ENCODE measurements at places on chromosomes 6 and 20.

GRCh38 chr20:39810309-39810708, 848.2 kb downstream of the DHX35 start:
- DNase-seq = no peak

- DNase-seq = no peak
These were observed 4.9 kb downstream of the POLR1C start for GRCh38 chr6:43521836-43522235.

DNA sequence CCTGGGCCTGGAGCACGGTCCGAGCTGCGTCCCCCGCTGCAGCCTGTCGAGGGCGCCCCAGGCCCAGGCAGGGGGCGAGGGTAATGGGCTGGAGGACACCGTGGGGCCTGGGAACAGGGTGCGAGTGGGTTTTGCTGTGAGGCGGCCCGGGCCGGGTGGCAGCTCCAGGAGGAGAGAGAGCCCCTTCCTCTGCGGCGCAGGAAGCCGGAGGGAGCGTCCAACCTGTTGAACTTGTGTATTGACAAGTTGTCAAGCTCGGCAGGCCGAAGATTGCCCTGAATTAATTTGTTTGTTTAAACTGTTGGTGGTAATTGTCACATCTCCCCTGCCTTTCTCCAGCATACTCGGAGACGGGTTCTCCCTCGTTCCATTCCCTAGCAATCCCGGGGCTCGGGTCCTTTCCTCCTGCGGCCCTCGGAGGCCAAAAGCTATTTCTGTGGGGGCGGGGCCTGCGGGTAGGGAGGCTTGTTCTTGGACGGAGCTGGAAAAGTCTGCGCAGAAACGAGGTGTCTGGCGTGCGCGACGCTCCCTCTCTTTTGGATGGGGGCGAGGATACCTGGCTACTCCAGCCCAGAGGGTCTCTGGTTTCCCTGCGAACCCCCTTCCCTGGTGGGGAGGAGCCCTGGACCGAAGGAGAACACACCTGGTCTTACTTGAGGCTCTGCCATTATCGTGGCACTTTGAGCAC, 9.9 kb downstream of the NR2E1 start:
- no peak for DNase-seq

DNA sequence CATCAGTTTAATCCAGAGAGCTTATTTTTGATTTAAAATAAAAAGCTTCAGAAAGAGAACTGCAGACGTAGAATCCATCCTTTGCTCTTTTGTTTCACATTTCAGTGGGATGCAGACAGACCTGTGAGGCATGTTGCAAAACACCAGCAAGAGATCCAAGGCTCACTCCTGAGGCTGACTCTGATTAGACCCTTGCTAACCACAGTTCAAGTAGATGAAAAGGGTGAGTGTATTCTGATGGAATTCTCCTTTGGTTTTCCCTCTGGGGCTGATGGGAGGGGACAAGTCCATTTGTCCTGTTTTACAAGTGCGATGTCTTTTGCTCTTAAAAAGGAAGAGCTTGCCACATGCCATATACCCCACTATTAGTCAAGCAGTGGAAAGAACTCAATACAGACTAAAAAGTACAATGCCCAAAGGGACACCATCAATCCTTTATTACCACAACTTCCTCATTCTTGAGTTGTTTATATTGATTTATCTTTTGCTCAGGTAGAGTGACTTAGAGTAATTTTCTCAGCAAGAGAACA, 772.7 kb downstream of the MAFB start:
- no peak for DNase-seq

GRCh38 chr6:27977387-27977786, 20.3 kb downstream of the OR2B6 start:
- DNase-seq = no peak

- DNase-seq = peak; percentile 80
These were observed 7.9 kb downstream of the CALHM4 start for GRCh38 chr6:116561377-116562018.

DNA sequence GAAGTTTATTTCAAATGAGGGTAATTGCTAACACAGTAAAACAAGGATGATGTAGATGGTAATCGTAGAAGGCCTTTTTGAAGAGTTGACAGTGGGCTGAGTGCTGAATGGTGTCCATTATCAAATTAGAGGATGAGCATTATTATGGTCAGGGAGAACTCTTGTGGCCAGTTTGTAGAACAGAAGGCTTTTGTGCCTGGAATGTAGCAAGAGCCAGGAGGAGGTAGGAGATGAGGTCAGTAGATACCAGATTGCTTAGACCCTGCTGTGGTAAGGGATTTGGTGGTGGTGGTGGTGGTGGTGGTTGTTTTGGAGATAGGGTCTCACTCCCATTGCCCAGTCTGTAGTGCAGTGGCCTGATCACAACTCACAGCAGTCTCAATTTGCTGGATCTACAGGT, 6.2 kb downstream of the CSE1L start:
- DNase-seq = no peak

DNA sequence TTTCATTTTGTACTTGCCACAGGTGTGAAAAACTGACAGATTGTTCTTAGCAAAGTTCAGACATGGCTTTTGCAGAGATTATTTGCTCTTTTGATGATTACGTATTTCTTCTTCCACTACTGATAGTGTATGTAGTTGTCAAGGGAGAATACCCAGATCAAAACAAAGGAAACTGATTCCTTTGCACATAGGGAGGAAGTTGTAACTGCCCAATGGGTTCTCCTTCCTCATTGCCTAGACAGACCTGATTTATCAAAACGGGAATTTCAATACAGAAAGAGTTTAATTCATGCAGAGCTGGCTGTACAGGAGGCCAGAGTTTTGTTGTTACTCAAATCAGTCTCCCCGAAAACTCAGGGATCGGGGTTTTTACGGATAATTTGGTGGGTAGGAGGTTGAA, 214.7 kb downstream of the BCAS1 start:
- DNase-seq = no peak
